ENCODE measurements at places on chromosomes 12 and 14.

DNA sequence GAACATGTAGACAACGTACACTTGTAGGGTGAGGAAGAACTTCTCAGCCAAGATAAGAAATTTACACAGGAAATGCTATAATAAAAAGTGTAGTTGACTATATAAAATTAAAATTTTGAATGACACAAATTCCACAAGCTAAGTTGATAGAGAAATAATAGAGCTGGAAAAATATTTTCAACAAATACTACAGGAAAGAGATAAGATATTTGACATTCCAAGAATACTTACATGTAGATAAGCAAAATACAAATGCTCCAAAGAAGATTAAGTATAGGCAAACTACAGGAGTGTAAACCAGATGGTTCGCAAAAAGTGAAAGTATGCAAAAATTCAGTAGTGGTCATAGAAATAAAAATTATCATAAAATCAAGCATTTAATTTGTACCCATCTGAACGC is 49.2 kb upstream of the ANP32D start:
- no peak for DNase-seq

DNA sequence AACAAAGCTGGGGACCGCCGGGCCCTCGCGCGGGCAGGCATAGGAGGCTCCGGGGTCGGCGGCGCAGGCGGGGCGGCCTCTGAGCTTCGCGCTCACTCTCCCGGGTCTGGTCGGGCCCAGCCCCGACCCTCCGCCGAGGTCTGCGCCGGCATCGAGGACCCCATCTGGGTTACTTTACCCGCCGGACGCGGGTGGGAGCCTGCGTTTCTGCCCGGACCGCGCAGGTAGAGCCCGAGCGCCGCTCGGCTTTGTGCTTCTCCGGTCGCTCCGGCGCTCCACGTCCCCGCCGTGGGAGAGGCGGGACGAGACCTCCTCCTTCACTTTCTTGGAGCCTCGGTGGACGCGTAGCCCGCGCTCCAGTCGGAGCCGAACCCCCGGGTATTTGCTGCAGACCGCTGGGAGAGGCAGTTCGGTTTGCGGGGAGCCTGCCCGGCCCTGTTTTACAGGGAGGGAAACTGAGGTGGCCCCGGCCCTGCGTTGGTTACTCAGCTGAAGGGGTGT is 63.2 kb downstream of the FBXL14 start:
- DNase-seq, result no peak

DNA sequence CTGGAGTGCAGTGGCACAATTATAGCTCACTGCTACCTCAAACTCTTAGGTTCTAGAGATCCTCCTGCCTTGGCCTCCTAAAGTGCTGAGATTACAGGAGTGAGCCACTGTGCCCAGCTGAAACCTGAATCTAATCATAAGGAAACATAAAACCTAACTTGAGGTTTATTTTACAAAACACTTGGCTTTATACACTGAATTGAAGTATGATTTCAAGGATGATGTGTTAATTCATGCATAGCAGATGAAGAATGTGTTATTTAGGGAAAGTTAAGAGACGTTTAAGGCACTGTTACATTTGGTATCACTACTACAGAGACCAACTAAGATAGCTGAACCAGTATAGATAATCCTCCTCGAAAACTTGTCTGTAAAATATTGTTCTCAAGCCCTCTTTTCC is 6.4 kb downstream of the DICER1 start:
- DNase-seq, result no peak

- no peak for DNase-seq
Measured at GRCh38 chr12:119136811-119137410, 41.8 kb upstream of the HSPB8 start.

- no peak for DNase-seq
Measured at GRCh38 chr14:44477953-44478352, 29.1 kb downstream of the FSCB start.

- no peak for DNase-seq
Measured at GRCh38 chr12:25263594-25263993, 12.9 kb upstream of the KRAS start.

- DNase-seq, result no peak
Measured at GRCh38 chr14:93683226-93683625, 105.1 kb downstream of the PRIMA1 start.

DNA sequence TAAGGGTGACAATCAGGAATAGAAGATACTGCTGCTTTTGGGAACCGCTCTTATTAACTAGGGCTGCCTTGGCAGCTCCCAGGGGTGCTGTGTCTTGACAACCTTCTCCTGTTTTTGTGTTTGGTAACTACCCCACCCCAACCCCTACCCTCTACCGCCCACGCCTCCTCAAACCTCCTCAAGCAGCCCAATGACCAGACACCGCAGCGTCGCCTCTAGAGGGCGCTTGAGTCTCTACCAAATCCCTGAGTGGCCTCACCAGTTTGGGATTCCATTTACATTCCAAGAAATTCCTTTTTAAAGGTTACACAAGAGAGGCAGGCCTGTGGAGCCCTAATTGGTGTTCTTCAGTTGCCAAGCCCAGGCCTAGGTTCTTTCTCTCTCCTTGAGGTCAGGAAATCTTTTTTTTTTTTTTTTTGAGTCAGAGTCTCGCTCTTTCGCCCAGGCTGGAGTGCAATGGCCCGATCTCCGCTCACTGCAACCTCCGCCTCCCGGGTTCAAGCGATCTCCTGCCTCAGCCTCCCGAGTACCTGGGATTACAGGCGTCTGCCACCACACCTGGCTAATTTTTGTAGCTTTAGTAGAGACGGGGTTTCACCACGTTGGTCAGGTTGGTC is 72.4 kb upstream of the USP44 start:
- DNase-seq, result no peak

DNA sequence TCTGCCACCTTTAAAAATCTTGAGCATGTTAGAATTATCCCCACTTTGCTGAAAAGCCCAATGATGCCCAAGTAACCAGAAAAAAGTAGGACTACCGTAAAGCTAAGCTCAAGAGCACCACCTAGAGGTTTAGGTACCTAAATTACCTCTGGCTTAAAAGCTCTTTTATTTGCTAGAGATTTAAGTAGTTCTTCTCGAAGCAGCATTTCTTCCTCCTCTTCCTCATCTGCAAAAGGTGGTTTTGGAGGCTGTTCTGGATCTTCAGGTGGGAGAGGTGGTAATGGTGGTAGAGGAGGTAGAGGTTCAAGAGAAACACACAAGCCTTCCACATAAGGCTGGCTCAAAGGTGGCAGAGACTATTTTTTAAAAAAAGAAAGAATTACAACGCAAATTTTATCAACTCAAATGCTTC is 26.9 kb downstream of the ZFC3H1 start:
- peak; percentile 13 for DNase-seq

DNA sequence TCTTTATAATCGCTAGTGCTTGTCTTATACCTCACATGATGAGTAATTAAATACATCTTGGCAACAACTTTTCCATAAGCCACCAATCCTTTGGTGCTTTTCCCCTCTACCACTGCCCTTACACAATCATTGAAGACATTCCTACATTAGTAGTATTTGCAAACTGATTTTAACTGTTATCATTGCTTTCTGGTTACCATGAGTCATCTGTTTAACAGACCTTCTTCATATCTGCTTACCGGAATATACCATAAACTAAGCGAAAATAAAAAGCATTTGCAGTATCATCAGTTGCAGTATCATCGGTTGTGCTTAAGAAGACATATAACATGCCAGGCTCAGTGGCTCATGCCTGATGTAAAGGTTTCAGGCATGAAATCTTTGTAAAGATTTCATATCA is 54.8 kb upstream of the PLEKHA5 start:
- no peak for DNase-seq

- no peak for DNase-seq
Measured at GRCh38 chr14:23078692-23079116, 16.2 kb downstream of the ACIN1 start.

DNA sequence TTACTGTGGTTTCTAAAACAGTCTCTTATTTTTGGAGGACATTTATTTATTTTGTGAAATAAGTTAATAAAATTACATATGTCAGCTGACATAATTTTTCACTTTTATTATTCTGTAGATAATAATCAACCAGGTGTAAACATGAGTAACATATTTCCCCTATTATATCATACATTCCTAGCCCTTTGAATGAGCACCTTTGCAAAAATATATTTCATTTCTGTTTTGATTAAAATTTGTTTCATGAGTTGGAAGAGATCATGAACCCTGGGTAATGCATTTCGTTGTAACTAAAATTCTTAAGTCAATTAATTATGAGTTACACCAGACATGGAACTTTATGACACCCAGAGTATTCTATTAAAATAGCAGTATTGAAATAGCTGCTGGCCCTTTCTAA is 56.3 kb downstream of the SLC16A7 start:
- DNase-seq, result no peak

- no peak for DNase-seq
Measured at GRCh38 chr12:126668961-126669360, 1598.0 kb upstream of the TMEM132C start.

DNA sequence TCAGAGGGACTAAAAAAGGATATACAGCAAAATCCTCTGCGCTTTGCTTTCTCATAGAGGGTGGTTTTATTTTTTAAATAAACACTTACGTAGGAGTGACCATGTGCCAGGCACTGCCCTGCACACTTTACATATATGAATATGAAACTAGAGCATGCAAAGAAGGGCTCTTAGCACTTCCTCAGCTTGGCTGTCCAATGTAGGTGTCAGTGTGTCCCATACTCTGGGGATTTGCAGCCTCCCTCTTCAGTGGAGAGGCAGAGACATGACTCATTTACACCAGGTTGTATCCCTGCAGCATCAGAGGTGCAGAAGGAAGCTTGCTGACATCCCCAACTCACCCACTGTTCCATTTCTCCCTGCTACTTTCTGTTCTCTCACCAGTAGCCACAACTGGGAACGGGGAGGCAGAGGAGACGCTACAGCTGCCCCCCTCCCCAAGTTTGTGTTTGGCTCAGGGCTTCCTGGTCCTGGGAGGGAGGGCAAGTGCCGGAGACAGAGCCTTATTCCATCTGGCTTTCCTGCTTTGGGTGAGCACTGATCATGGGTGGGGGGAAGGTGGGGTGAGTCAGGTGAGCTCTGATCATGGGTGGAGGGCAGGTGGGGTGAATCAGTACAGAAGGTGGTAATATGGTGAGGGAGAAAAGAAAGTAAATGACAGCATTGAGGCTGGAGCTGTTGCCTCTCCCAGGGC is 4.9 kb upstream of the KRT5 start:
- no peak for DNase-seq

- no peak for DNase-seq
Measured at GRCh38 chr12:14843425-14843887, at the start of gene ART4. ART4 (minus strand) TSS chr12:14843526; CDS start chr12:14843113, 413 bp downstream.

- no peak for DNase-seq
Measured at GRCh38 chr12:104463368-104463767, 6.6 kb downstream of the CHST11 start.

DNA sequence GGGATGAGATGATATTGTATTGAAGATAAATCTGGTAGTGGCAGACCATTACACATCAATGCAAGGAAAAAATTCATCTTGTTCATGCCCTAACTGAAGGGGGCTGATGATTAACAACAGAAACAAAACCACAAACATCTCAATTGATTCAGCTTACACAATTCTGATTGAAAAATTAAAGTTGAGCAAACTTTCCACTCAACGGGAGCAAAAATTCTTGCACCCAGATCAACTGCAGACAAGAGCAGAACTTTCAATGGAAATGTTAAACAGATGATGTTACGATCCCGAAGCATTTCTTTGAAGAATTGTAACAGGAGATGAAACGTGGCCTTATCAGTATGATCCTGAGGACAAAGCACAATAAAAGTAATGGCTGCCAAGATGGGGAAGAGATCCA is 172.4 kb upstream of the SOX5 start:
- no peak for DNase-seq

GRCh38 chr12:9751204-9752144 is 9.2 kb downstream of the CD69 start:
- no peak for DNase-seq

- no peak for DNase-seq
Measured at GRCh38 chr12:103771466-103771865, 69.6 kb downstream of the NT5DC3 start.

GRCh38 chr14:99026471-99026870 is 245.5 kb downstream of the BCL11B start:
- DNase-seq, result no peak

DNA sequence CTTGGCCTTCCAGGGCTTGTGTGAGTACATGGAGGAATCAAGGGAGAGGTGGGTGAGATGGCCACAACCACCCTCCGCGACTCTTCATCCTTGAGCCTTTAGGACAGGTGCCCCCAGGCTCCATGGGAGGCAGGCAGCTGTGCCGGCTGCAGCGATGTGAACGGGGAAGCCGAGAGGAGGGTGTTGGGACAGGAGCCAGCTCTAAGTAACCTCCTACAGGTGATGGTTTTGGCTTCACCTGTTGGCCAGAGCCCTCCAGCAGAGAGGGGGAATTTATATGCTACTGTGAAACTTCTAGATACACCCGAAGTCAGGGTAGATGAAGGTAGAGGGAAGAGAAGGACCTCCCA is 132.2 kb upstream of the HIF1A start:
- DNase-seq, result no peak

DNA sequence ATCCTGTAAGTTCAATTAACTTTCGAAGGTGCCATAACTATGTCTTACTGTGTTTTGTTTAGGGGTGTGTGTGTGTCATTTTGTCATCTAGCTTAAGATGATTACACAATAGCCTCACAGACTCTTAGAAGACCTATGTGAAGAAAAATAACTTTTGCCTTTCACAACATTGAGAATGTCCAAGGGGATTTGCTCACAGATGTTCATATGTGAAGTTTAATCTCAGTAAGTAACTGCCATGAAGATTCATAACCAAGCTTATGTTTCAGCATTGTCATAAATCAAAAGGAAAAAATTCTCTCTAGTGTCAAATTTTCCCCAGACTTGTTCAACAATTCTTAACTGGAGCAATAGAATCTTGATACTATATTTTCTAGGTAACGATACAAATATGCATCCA is 226.1 kb upstream of the PRKD1 start:
- DNase-seq, result no peak

DNA sequence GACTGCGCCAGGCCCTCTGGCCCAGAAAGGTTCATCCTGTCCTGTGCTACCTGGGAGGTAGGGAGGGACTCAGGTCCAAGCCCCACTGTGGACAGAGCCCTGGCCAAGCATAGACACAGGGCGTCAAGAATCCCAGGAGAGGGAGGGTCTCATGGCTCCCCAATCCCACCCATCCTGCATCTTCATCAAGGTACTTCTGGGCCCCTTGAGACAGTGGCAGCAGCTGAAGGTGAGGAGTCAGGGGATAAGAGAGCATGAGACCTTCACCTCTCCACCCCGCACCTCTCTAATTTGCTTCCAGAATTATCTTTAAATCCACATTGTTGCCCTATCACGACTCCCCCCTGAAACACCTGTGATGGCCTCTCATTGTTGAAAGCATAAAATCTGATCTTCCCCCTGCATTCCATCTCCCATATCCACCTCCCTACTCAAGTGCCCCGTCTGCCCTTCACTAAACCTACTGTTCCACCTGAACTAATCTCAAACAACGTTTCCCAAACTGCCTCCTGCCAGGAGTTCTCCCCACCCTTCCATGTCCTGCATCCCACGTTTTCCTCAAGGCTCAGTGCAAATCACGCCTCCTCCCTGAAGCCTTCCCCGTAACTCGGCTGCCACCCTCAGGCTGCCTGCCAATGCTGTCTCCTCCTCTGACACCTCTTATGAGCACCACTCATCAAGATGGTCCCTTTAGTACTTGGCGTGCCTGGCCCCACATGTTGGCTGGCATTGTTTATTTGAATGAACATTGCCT is 27.1 kb downstream of the KRT18 start:
- no peak for DNase-seq

Data from NCI-H1048 (cell line).